ENCODE measurements at places on chromosomes 5 and 9.

DNA sequence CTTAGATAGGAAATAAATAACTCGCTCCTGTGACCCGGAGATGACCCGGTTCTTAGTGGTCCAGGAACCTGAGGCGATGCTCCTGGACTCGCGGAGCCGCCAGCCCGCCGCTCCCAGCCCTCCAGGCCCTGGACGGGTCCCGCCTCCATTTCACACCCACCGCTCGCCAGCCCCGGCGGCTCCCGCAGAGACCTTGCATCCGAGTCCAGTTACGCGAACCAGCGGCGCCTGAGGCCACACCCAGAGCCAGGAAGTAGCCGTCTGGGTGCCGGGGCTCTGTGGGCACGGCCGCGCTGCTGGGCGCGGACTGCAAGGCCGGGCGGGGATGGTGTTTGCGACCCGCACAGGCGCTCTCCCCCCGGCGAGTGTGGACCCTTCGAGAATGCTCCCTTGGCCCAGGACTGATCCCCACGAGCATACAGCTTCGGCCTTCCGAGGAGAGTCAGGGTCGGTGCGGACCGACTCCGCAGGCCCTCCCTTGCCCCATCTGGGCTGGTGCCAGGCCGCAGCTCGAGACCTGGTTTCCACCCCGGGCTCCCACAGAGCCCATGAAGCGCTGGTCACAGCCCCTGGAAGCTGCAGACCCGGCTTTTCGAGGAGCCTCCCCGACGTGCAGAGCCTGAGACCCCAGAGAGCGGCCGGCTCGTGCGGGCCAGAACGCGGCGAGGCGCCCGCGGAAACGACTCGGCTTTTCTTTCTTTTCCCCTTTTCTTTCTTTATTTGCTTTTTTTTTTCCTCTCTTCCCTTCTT lies 5.2 kb upstream of the BARX1 start:
- no peak for DNase-seq

DNA sequence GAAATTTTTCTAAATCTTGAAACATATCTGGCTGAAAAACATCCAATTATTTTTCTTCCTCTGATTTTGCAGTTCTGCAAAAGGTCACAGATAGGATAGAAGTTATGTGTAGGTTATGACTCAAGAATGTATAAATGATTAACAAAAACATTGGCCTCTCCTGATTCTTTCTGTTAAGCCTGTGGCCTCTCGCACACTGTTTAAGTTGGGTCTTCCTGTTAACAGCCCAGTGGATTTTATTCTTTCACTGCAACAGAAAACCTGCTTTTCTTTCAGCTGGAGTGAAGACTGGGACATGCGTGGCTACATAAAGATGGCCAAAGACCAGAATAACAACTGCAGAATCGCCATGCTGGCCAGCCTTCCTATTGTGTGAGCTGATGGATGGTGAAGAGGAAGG lies 17.1 kb upstream of the SPATA31E1 start:
- no peak for DNase-seq

- no peak for DNase-seq
Measured at GRCh38 chr9:111945216-111945615, 48.6 kb downstream of the UGCG start.

DNA sequence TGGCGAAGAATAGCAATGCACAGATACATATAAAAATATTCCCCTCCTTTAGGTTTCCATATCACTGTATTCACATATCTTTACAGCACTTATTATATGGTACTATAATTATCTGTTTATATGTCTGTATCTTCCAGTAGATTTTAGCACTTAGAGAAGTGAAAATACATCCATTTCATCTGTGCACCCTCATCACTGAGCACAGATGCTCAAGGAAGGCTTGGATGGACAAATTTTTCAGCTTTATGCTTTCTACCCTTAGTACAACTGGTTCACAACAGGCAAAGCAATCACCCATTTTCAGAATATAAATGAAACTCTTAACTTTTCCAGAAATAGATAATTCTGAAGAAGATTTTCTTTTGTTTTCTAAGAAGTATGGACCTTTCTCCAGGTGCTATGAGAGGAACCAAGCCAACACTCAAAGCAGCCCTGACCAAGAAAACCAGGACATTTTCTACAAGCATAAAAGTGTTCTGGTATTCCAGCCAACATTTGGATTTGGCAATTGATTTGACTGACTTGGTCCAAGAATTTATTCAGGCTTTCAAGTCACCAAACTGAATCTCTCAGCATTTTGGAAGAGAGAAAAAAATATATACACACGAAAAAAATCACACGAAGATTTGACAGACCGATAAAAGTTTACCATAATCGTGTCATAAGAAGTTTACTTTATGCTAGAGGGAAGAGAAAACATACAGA lies 170.2 kb upstream of the CD180 start:
- DNase-seq, result no peak

DNA sequence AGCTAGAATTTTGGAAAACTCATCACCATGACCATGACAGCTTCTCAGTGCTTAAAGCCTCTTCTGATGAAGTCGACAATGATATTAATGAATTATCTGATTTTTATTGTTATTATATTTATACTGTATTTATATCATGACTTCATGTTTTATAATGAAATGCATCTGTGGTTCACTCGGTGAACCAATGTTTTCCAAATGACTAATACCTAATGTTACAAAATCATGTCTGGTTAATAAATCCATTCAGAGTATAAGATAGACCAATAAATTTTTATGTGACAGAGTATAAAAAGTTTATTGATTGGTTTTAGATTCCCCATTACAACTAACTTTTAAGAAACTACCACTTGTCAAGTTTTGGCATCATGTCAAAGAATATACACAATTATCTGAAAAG lies 416.5 kb downstream of the MLLT3 start:
- no peak for DNase-seq

DNA sequence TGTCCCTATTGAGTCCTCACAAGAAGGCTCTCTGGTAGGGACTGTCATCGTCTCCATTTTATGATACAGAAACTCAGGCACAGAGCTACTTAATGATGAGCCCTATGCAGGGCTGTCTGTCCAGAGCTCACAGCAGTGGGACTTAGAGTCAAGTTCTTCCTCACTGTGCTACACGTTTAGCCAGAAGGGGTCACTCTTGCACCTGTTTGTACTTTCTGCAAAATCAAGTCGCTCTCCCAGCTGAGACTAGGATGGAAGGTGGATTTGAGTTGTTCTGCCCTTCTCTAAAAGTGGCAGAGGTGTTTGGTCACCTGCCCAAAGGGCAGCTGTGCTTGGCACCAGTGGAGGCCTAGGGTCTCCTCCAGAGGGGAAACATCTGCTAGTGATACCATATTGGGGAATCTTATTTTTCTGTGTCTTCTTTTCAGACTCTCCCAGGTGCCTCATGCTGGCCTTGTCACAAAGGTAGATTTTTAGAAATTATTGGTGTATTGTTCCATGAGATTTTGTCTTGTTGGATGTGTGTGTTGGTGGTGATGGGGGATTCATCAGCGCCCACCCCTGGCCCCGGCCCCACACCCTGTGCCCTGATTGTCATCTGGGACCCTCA lies 104.2 kb downstream of the PPARGC1B start:
- peak; percentile 41 for DNase-seq

- no peak for DNase-seq
Measured at GRCh38 chr9:120382453-120382852, 197.5 kb downstream of the CDK5RAP2 start.

DNA sequence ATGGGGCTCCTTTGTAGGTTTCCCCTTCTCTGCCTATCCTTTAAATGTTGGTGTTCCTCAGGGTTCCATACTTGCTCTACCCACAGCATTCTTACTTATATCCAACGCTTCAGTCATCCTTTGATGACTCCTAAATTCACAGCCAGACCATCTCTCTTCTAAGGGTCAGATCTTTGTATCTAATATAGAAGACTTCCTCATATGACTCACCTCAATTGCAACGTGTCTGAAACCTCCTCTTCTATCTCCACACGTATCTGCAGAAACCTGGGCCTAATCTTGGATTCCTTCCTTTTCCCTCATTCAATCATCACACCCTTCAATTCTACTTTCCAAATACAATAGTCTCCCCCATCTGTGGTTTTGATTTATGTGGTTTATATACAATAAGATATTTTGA lies 68.3 kb downstream of the HMGCR start:
- no peak for DNase-seq

- DNase-seq, result no peak
Measured at GRCh38 chr9:15576350-15577050, 23.7 kb downstream of the CCDC171 start.

DNA sequence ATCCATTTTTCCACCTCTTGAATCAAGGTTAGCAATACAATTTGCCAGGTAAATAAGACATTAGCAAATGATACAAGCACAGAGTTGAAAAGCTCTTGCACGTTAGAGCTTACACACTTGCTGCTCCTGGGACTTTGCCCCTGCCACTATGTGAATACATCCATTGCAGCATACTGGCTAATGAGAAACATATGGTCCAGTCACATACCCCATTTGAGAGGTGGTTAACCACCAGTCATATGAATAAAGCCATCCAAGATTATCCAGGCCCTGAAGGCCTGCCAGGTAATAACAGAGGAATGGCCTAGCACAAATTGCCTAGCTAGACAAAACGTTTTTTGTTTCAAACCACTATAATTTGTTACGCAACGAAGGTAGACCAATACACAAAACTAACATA lies 45.8 kb upstream of the FTMT start:
- no peak for DNase-seq

DNA sequence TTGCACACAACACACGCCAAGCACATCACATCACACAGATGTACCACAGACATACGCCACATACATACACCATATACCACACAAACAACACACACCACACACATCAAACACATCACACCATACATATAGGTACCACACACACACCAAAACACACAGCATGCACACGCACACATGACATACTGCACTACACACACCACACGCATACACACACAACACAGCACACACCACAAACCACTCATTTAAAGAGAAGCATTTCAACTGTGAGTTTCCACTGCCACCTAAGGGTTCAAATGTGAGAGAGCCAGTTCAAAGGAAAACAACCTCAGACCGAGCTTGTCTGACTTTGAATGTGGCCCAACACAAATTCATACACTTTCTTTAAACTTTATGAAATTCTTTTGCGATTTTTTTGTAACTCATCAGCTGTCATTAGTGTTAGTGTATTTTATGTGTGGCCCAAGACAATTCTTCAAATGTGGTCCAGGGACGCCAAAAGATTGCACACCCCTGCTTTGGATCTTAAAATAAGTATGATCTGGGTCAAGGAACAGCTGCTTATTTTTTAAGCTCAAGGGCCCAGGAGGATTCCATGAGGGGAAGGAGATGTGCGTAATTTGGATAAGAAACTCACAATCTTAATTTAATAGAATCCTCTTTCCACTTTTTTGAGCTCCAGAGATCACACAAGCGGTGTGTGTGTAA lies 494.6 kb downstream of the GADD45G start:
- DNase-seq, result no peak

- no peak for DNase-seq
Measured at GRCh38 chr5:95564450-95564849, 9.5 kb downstream of the ARSK start.

- DNase-seq, result no peak
Measured at GRCh38 chr9:107222020-107222522, 61.0 kb upstream of the RAD23B start.

DNA sequence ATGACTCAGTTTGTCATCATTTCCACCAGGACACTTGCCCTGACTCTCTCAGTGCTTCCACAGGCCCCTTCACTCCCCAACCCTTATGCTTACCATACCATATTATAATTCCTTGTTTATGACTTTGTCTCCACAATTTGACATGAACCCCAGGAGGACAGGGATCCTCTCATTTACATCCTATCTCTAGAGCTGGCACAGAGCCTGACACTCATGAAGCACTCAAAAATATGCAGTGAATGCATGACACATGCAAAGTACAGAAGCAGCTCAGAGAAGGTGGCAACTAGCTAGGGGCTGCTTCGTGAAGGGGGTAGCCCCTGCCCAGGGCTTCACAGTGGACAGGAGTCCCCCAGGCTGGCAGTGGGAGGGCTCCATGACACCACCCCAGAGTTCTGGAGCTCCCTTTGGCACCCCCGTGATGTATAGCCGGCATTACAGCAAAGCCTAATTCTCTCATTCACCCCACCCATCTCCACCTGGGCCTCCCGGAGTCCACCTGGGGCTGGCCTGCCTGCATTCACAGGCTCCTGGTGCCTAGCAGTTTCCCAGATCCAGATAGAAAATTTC lies 112.0 kb upstream of the SPOCK1 start:
- DNase-seq, result no peak

DNA sequence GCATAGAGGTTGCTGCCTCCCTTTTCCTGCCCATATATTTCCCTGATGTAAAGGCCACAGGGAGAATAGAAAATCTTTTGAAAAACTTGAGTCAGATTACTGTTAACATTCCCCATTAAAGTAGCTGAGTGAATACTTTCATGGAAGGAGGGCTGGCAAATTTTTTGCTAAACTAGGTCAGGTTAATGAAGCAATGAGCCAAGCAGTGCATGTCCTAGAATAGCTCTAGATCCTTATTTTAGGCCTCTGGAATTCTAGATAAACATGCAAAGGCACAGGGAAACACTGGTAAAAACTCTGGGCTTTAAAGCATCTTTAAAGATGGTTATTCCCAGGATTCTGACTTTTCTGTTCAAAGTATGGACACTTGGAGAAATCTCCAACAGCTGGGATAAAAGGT lies 27.9 kb downstream of the TTC1 start:
- DNase-seq, result no peak

GRCh38 chr9:136695955-136696354 lies 8.7 kb upstream of the AGPAT2 start:
- DNase-seq, result no peak

GRCh38 chr9:26559506-26559905 lies 333.1 kb downstream of the CAAP1 start:
- DNase-seq, result no peak

DNA sequence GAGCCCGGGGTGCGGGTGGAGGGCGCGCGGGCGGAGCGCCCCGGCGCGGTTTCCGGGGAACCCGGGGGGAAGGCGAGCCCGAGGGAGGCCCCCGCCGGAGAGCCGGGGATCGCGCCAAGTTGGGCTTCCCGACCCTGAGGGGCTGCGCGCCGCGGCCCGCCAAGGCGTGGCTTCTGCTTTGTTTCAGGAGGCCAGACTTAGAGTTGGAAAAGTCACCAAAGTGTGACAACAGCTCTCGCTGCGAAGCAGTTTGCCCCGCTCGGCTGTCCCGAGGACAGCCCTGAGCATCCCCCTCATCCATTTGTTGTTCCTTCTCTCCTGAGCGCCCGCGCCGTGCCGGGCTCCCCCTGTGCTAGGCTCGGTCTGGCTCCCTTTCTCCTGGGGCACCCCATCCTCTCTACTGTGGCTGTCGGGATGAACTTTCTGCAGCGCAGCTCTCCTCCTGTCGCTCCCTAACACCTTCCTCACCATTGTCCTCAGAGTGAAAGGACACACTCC lies 410 bp downstream of the GLIPR2 start:
- DNase-seq, result peak; percentile 20

GRCh38 chr5:55030220-55030619 lies 6.2 kb downstream of the GZMK start:
- DNase-seq, result no peak

DNA sequence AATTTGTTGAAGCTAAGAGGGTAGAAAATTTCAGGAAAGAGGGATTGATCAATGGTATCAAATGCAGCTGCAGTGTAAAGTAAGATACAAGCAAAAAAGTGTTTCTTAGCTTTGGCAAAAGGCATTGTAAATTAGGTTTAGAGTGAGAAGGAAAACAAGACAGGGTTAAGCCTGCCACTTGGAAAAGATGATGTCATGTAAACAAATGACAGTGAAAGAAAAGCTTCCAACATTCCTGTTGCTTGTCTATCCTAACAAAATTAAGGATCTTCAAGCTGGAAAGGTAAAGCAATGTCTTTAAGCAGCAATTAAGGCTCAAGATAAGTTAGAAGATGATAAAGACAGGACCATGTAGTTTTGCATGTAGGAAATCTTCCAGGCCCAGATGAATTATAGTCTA lies 139.1 kb upstream of the PPP2R2B start:
- no peak for DNase-seq

- no peak for DNase-seq
Measured at GRCh38 chr9:128903871-128904620, 16.7 kb upstream of the PHYHD1 start.
